ENCODE measurements at places on chromosomes 1 and 21.

GRCh38 chr1:40389322-40389803, 15.8 kb downstream of the SMAP2 start:
- no peaks in the 10 kb centered on the region for H3K4me1 ChIP-seq
- no peak for DNase-seq
- no peaks in the 10 kb centered on the region for H3K36me3 ChIP-seq
- H3K27me3 ChIP-seq: no peaks in the 10 kb centered on the region
- no peak overlapping the region for H3K27ac ChIP-seq

DNA sequence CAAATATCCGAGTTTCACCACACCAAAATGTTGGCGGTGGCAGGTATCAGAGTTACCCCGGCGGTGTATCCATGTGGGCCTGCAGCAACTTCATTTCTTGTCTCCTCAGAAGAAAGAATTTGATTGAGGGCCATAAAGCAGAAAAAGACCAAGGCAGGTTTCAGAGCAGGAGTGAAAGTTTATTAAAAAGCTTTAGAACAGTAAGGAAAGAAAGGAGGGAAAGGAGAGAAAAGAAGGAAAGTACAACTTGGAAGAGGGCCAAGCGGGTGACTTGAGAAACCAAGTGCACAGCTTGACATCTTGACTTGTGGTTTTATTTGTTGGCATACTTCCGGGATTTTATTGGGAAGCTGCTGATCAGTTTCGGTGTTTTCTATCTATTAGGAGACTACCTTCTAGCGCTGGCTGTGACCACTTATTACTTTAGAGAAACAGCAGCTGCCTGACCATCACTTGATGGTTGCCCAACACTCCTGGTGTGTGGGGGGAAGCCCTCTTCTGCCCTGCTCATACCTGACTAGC, 75.5 kb upstream of the RAB3GAP2 start:
- no peak overlapping the region for H3K4me3 ChIP-seq
- H3K4me1 ChIP-seq: no peaks in the 10 kb centered on the region
- H3K27ac ChIP-seq: no peak overlapping the region
- H3K36me3 ChIP-seq: no peaks in the 10 kb centered on the region
- no peak for DNase-seq

GRCh38 chr1:7536891-7537591, 234.1 kb upstream of the VAMP3 start:
- no peaks in the 10 kb centered on the region for H3K4me1 ChIP-seq
- H3K36me3 ChIP-seq: no peaks in the 10 kb centered on the region
- H3K27me3 ChIP-seq: no peaks in the 10 kb centered on the region
- H3K27ac ChIP-seq: no peak overlapping the region

DNA sequence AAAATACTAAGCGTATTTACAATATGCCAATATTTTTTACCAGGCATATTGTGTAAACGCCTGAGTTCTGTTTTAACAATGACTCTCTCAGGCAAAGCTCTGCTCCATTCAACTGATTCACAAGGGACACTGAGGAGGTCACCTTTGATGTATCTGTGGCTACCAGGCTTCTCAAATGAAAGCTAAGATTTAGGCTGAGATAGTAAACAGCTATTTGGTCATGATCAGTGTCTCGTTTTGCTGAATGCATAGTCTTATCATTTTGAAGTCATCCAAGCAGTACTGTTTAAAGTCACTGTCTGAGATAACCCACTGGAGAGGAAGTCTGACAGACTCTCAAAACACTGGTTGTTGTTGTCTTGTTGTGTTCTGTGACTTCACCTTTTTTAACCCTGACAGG, 13.7 kb upstream of the PLPPR5 start:
- H3K4me1 ChIP-seq: no peaks in the 10 kb centered on the region
- no peaks in the 10 kb centered on the region for H3K36me3 ChIP-seq
- H3K4me3 ChIP-seq: no peak overlapping the region
- no peaks in the 10 kb centered on the region for H3K27me3 ChIP-seq

GRCh38 chr1:36508257-36508656, 25.5 kb upstream of the CSF3R start:
- no peak overlapping the region for H3K27ac ChIP-seq
- no peak for DNase-seq
- peaks cover 4% of the 10 kb centered on the region for H3K27me3 ChIP-seq
- no peak overlapping the region for H3K4me3 ChIP-seq

DNA sequence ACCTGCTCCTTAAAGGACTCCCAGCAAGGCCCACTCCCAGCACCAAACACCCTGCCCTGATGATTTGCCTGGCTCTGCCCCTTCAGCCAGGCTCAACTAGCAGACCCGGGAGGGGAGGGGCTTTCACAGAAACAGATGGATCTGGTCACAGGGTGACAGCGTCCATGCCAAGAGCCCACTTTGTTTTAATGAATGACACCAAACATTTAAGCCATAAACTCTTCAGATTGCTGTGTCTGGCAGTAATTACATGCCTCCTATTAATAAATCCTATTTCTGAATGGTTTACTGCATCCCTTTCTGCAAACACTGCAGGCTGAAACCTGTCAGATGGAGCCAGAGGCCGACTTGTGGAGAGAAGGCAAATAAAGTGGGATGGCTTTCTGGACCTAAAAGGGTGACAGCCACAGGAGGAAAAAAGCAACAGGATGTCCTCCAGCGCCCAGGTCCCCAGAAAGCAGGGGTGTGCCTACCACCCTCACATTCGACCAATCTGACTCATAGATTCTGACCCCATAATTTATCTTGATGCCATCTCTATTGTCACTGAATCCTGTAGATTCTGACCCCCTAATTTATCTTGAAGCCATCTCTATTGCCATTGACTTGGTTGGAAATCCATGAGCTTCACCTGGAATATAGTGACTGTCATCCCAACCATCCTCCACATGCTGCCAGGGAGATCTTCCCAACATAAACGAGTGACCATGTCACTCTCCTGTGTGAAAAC, 200.9 kb downstream of the PLPP3 start:
- H3K4me1 ChIP-seq: peaks cover 45% of the 10 kb centered on the region
- no peaks in the 10 kb centered on the region for H3K36me3 ChIP-seq
- no peak overlapping the region for H3K27ac ChIP-seq
- no peaks in the 10 kb centered on the region for H3K27me3 ChIP-seq
- H3K4me3 ChIP-seq: no peak overlapping the region

DNA sequence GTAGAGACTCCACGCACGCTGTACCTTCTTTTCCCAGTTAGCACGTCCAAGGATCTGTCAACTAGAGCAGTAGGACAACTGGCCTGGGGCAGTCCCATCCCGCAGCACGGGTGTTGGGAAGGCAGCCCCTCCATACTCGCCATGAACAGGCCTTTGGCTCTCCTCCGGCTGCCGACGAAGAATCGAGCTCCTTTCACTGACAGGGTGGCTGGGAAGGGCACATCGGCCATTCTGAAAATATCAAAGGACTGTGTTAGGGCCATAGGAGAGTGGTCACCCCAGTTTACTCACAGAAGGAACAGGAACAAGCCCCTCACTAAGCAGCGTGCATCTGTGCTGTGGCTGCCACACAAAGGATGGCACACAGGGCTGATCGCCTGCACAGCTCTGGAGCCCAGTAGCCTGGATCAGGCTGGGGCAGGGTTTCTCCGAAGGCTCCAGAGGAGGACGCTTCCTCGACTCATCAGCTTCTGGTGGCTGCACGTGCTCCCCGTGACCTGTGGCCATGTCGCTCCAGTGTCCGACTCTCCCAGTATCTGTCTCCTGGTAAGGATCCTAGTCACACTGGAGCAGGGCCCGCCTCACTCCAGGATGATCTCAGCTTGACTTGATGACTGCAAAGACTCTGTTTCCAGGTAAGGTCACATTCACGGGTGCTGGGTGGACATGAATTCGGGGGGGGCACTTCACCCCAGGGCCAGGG, 8.9 kb downstream of the KRTAP10-1 start:
- no peak overlapping the region for H3K4me3 ChIP-seq
- H3K36me3 ChIP-seq: no peaks in the 10 kb centered on the region
- no peak for DNase-seq

- H3K4me3 ChIP-seq: no peak overlapping the region
- peaks cover 7% of the 10 kb centered on the region for H3K27me3 ChIP-seq
- no peaks in the 10 kb centered on the region for H3K36me3 ChIP-seq
- no peaks in the 10 kb centered on the region for H3K4me1 ChIP-seq
- no peak overlapping the region for H3K27ac ChIP-seq
Measured at GRCh38 chr1:51044199-51044598, 57.8 kb upstream of the C1orf185 start.

DNA sequence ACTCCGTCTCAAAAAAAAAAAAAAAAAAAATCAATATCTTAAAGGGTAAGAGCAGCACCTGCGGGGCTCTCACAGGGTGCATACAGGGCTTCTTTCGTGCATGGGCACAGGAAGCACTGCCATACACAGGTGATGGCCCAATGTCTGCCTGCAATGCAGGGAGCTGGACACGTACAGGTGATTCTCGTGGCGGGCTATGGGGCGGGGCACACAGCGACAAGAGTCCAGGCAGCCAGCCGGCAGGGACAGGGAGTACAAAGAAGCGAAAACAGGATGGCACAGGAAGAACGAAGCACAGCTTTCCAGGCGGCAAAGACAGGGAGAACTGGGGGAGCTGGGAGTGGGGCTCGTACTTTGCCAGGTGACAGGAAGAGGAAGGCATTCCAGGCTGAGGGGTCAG, 1.6 kb downstream of the KIF17 start:
- peak; percentile 56 for DNase-seq
- H3K27ac ChIP-seq: no peak overlapping the region
- H3K4me3 ChIP-seq: no peak overlapping the region

DNA sequence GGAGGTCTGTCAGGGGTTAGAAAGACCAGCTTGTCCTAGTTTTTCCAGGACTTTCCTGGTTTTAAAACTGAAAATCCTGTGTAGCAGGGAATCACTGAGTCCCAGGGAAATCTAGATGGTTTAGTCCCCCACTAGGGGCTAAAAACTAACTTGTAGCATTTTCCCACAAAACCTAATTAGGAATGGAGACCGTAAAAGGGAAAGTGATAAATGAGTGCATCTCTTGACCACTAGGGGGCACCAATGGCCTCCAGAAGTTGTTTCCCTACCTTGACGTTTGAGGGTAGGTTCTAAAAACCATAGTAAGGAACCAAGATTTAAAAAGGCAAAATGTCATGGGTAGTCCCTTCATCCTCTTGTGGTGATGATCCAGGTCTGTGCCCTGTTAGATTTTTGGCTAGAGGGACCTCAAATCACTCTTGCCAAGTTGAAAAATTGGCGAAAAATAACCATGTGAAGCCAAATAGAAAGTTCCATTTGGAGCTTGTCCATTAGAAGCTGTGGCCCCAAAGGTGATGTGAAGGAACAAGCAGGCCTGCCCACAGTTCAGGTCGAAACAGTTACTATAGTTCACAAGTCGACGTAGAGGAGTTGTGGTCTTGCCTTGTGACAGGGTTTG, 24.5 kb downstream of the CLIC6 start:
- H3K36me3 ChIP-seq: no peaks in the 10 kb centered on the region
- H3K27ac ChIP-seq: no peak overlapping the region
- no peaks in the 10 kb centered on the region for H3K4me1 ChIP-seq
- DNase-seq: no peak

GRCh38 chr1:98468111-98468717, 193.3 kb upstream of the SNX7 start:
- no peaks in the 10 kb centered on the region for H3K4me1 ChIP-seq
- H3K27ac ChIP-seq: no peak overlapping the region
- H3K36me3 ChIP-seq: no peaks in the 10 kb centered on the region
- H3K4me3 ChIP-seq: no peak overlapping the region
- no peak for DNase-seq

- H3K4me1 ChIP-seq: peaks cover 58% of the 10 kb centered on the region
- H3K36me3 ChIP-seq: no peaks in the 10 kb centered on the region
- DNase-seq: no peak
- no peak overlapping the region for H3K27ac ChIP-seq
- no peak overlapping the region for H3K4me3 ChIP-seq
Measured at GRCh38 chr1:39189592-39190041, 14.9 kb upstream of the MACF1 start.

DNA sequence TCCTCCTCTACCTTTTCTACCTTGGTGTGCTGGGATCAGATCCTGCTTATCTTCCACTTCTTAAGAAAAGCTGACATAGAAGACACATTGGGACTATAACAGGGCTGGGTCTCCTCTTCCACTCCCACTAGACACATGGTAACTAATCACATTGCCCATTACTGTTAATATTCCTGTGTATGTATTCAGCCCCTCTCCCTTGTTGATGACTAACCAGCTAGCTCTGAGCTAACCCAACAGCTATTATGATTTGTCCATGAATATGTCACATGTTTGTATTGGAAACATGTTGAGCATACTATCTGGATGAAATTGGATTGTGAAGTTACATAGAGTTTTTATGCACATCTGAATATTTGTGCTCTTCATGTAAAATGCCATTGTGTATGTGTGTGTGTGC, 52.9 kb downstream of the MPZL1 start:
- no peaks in the 10 kb centered on the region for H3K27me3 ChIP-seq
- H3K27ac ChIP-seq: no peak overlapping the region
- peaks cover 33% of the 10 kb centered on the region for H3K36me3 ChIP-seq
- DNase-seq: no peak
- H3K4me3 ChIP-seq: no peak overlapping the region

DNA sequence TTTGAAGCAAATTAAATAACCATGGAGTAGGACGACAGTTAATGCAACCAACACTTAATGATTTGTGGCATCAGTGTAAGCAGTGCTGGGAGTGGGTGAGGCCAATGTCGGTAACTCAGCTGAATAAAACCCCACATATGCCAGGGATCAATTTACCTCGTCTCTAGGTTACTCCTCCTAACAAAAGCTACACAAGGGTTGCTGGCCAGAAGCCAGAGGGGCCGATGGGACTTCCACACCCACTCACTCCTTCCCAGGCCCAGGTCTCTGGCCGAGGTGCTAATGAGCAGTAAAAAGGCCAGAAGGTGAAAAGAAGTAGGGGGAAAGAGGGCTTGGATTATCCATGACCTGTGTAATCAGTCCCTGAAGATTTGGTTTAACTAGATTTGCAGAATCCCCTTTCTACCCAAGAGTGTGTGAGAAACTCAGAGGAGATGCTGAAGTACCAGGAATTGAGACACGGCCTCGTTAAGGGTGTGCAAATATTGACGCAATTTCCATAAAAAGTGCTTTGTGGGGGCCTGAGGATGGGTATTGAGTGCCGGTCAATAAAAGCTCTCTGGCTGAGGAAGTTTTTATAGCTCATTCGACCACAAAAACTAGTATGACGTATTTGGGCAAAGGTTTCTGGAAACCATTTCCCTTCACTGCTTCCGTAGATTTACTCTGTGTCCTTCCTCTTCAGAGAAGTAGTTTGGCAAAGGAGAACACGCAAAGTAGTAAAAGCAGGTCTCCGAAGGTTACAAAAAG, 145.5 kb downstream of the TBX15 start:
- no peak overlapping the region for H3K27ac ChIP-seq
- H3K36me3 ChIP-seq: no peaks in the 10 kb centered on the region
- no peak for DNase-seq
- no peaks in the 10 kb centered on the region for H3K4me1 ChIP-seq

DNA sequence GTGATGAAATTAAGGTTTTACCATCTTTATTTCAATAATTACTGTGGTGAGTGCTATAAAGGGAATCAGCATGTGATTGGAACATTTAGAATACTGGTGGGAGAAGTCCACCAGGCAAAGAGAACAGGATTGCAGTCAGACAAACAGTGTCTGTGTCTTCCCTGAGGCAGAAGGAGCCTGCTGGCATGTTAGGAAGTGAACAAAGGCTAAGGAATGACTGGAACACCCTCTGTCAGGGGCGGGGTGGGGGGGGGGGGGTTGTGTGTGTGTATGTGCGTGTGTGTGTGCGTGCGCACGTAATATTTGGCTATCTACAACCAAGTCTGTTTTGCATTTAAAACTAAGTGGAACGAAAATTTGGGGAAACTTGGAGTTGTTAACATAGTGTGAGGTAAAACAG, 30.2 kb downstream of the SRRM1 start:
- peaks cover 82% of the 10 kb centered on the region for H3K36me3 ChIP-seq
- H3K4me1 ChIP-seq: no peaks in the 10 kb centered on the region
- no peaks in the 10 kb centered on the region for H3K27me3 ChIP-seq
- H3K4me3 ChIP-seq: no peak overlapping the region

- H3K27ac ChIP-seq: no peak overlapping the region
- no peaks in the 10 kb centered on the region for H3K27me3 ChIP-seq
- no peaks in the 10 kb centered on the region for H3K4me1 ChIP-seq
- no peaks in the 10 kb centered on the region for H3K36me3 ChIP-seq
- no peak for DNase-seq
Measured at GRCh38 chr1:22186311-22186710, 43.4 kb upstream of the WNT4 start.
